WERI-Rb-1 (cell line): ENCODE measurements at places on chromosomes 6 and 20.

DNA sequence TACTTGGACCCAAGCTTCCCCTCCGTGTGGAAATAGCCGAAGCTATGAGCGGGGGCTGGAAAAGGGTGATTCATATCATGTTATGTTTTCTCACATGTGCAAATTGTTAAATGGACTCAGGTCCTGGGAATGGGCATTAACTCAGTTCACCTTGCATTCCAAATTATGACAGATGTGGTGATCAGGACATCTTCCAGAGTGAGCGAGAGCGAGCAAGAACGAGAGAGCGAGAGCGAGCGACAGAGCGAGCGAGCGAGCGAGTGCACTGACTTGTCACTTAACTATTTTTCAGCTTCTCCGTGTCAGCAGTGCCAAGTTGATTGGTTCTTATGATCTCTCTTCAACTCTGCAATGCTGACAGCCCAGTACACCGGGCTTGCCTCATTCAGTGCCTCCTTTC, 437.4 kb upstream of the NRSN1 start:
- DNase-seq = no peak

DNA sequence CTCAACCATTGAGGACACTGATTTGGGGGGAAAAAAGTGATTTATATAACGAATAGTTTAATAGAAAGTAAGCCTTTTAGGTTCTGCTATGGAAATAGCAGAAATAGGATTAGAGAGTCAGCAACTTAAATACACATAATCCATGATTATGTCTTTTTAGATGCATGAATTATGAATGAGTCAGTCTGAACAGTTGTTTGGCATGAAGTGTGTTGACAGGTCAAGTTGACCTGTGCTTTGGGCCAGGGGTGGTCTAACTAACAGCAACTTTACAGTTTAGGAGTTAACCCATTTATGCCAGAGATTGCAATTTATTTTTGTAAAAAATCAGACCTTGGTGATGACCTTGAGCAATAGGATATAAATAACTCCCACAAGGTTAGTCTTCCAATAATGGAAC, 191.3 kb downstream of the MTFR2 start:
- no peak for DNase-seq

DNA sequence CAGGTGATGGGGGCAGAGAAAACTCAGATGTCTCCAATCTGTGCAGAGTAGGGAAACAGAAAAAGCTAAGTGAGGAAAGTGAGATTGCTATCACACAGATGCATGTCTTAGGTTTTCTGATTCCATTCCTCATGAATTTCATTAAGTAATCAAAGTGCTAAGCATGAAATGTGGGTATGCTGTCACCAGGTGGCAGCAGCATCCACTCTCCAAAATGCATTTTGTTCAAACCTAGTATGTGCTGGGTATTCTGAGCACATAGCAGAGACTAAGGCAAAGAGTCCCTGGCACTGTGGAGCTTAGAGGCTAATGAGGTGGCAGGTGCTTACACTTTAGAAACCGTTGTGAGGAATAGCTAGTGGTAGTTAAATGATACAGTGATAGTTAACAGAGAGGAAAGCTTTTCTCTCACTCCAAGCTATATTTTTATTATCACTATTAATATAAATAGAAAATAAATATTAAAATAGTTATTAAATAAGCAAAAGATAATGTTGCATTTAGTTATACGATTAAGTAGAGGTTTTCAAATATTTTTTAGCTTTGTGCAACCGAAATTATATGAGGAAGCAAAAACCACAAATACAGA, 179.5 kb downstream of the CDH26 start:
- DNase-seq = peak; percentile 48

DNA sequence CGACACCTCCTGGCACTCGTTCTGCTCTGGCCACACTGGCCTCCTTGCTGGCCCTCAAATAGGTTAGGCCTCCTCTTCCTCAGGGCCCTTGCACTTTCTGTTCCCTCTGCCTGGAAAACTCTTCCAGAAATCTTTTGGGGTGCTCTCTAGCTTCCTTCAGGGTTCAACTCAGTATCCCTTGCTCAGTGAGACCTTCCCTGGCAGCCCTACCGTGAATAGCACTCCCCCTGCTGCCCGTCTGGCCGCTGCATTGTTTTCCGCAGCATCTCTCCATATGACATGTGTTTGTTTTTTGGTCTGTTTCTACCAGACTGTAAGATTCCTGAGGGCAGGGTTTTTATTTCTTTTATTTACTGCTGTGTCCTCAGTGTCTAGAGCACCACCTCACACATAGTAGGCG, 6.7 kb downstream of the DDX27 start:
- no peak for DNase-seq

DNA sequence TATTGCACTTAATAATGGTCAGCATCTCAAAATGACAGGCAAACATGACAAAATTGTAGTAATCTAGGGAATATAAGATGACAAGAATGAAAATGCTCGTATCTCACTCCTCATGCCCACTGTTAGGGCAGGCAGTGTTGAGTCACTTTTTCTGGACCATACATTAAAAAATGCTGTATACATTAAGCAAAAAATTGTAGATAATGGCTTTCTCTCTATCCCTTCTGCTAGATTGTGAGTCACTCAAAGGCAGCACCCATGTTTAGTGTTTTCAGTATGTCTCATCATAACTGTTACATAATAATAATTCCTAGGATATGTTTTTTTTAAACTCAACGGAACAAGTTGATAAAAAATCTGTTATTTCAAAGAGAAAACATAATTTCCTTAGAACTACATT, 199.3 kb downstream of the TENT5A start:
- no peak for DNase-seq

- no peak for DNase-seq
Observed at GRCh38 chr6:146890172-146890571, 291.4 kb downstream of the ADGB start.

DNA sequence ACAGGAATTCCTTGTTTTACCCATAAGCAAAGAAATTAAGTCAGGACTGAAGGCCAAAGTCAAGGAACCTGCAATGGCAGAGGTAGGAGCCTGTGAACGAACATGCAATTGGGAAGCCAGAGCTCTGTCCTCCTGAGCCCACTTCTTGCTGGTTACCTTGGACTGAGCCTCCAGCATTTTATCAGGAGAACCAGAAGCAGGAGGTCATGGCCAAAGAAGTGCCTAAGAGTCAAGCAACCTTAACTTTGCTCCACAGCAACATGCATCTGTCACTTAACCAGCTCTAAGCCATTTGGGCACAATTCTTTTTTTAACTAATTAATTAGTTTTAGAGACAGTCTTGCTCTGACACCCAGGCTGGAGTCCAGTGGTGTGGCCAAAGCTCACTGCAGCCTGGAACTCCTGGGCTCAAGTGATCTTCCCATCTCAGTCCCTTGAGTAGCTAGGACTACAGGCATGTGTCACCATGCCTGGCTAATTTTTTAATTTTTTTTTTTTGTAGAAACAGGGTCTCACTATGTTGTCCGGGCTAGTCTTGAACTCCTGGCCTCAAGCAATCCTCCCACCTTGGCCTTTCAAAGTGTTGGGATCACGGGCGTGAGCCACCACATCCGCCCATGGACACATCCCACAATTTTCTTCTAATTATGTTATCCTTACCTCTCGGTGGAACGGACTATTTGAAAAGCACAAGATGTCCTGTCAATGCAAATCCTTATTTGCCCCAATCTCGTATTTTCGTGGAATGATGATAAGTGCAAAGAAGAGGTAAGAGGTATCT, 334.2 kb downstream of the CD83 start:
- no peak for DNase-seq

GRCh38 chr6:122042960-122043735, 356.3 kb upstream of the HSF2 start:
- DNase-seq = no peak

DNA sequence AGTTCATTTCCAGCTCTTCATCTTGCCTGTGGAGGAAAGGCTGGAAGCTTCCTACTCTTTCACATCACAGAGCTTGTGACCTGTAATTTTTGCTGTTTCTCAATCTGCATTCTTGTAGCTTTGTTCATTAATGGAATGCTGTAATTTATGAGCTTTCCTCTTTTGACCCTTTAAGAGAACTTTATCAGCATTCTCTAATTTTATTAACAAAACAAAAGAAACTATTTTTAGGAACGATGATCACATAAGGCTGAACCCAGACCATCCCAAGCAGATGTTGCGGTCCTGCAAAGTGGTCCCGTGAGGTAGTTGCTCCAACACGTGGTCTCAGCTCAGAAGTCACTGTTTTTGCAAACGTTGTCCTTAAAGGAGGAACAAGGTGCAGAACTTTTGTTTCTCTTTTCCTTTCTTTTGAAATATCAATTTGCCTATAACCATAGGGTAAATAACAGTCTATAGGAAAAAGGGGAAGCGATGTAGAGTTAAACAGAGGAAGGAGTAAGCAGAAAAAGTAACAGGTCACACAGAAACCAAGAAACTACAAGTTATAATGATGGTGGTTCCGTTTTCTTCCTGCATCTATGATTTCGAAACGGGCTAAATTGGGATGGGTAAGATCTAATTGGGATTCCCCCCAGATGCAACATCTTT, 121.3 kb upstream of the PHACTR1 start:
- no peak for DNase-seq

- DNase-seq = no peak
Observed at GRCh38 chr6:68754681-68755213, 119.7 kb downstream of the ADGRB3 start.

DNA sequence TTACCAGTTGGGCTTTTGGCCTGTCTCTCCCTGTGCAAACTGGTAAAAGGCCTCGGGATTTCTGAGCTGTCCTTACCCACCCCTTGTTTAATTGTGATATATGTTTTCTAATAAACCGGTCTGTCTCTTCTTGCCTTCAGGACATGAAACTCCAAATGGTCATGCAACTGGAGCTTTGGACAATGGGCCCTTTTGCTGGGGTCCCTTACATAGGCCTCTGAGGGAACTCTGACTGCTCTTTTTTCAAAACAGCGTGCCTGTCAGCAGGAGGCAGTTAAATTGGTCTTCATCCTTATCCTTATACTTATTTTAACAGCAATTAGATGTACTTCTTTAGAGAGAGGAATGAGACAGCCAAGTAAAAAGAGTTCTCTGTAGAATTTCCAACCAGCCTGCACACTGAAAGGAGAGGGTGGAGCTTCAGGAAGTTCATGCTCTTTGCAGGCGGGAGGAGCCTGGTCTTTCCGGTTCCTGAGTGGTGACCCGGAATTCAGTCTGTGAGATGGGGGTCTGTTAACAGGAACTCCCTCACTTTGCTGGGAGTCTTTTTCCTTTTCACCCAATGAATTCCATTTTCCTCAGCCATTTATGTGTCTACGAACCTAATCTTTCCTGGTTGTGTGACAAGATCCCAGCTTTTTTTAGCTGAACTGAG, 299.6 kb upstream of the GJE1 start:
- no peak for DNase-seq

DNA sequence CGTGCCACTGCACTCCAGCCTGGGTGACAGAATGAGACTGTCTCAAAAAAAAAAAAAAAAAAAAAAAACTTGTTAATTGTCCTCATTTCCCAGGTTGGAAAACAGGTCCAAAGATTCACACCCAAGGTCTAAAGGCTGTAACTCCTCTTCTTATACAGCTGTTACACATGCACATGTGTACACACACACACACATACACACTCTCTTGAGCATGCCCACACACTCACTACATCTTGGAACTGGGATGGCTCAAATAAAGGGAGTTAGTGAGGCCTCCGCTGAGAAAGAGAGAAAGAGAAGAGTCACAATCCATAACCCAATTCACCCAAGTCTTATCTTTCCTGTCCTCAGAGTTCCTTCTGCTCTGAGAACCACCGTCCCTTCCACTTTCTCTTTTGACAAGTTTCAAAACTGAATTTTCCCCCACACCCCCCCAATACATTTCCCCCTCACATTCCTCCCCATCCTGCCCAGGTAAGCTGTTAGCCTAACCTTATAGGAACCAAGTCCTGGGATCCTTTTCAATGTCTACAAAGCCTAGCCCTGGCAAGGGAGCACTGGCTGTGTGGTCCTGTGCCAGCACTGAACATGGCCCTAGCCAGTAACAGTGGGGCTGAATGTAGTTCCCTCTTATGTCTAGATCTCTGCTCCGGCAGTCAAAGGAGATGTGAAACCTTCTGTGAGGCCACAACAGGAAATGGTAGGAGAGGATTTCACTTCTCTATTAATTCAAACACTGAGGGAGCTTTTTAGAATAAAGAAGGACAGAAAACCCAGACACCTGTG, 3.2 kb upstream of the HLA-DMB start:
- no peak for DNase-seq

GRCh38 chr6:152323376-152323775, 313.8 kb downstream of the SYNE1 start:
- no peak for DNase-seq

DNA sequence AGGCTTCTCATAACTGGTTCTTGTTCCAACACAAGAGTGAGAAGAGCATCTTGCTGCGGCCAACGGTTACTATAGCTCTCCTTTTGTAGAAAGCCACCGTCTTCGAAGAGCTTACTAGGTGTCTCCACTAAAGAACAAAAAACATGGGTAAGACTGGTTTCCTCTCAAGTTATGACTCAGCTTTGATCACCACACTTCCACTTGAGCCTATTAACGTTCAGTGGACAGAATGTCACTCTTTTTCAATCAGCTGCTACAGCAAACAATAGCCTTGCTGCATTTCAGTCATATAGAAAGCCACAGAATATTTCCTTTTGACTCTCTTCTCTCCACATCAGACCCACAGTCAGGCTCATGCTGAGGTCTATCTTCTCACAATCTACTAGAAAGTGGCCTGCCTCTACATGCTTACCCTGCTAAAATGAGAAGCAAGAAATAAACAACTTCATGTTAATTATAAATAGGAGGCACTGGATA, 243.5 kb upstream of the PREP start:
- DNase-seq = no peak

- no peak for DNase-seq
Observed at GRCh38 chr20:45342855-45343531, 5.2 kb downstream of the SDC4 start.

- no peak for DNase-seq
Observed at GRCh38 chr6:138555421-138555988, 56.2 kb upstream of the NHSL1 start.

- DNase-seq = no peak
Observed at GRCh38 chr6:5599127-5599526, 337.8 kb downstream of the FARS2 start.

- no peak for DNase-seq
Observed at GRCh38 chr6:150531957-150532356, 67.7 kb upstream of the PLEKHG1 start.

GRCh38 chr6:142760152-142760551, 184.8 kb downstream of the HIVEP2 start:
- no peak for DNase-seq

- no peak for DNase-seq
Observed at GRCh38 chr20:23349338-23350195, 1.0 kb upstream of the NXT1 start.

GRCh38 chr6:30160785-30161531, at the start of gene TRIM10:
TRIM10 (minus strand) TSS chr6:30161211; CDS start chr6:30160858, 353 bp downstream.
- DNase-seq = no peak

DNA sequence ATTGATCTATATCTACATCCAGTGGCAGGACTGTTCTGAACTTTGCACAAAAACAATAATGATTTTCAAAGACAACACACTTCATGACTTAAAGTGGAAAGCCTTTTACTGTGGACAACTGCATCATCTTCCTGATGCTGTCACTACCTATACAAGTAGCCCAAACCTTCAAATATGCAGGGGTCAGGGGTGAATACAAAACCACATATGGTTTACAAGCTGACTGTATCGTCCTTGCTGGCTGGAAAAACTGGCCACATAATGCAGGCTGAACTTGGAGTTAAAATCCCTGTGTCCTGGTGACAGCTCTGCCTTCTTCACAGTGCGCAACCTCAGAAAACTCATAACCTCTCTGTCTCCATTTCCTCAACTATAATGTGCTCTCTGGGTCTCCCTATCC, 128.9 kb downstream of the GMDS start:
- DNase-seq = no peak
